ENCODE measurements at places on chromosomes 11 and 22. TPM values are rescaled to one million over a fixed set of nuclear protein-coding genes. Genes with fewer than 3 reads are reported as not detected.

The GAL gene
- polyA plus RNA-seq, result 81.8 TPM

The NAALADL1 gene
- 9.9 TPM for polyA plus RNA-seq

The ELF5 gene
- not detected for polyA plus RNA-seq

The PGM2L1 gene
- polyA plus RNA-seq, result 5.0 TPM

The SMTNL1 gene
- 0.13 TPM for polyA plus RNA-seq

The CASP5 gene
- polyA plus RNA-seq, result not detected

The UPK3A gene
- polyA plus RNA-seq, result 2.4 TPM

The BAIAP2L2 gene
- polyA plus RNA-seq, result 10.0 TPM

The TMA7B gene
- not detected for polyA plus RNA-seq

The FAM111B gene
- polyA plus RNA-seq, result 4.8 TPM

The XKR3 gene
- polyA plus RNA-seq, result not detected

The PLCB3 gene
- 47.2 TPM for polyA plus RNA-seq

The CYP2D6 gene
- 1.7 TPM for polyA plus RNA-seq

The CBLIF gene
- polyA plus RNA-seq, result not detected

The LMO1 gene
- polyA plus RNA-seq, result 0.30 TPM

The CARNS1 gene
- 0.82 TPM for polyA plus RNA-seq

The OR51A4 gene
- polyA plus RNA-seq, result not detected

The WNT7B gene
- polyA plus RNA-seq, result 0.24 TPM

The TMEM191C gene
- 3.4 TPM for polyA plus RNA-seq

The MMP11 gene
- 29.7 TPM for polyA plus RNA-seq

The OTOG gene
- 0.41 TPM for polyA plus RNA-seq

The CRYBA4 gene
- polyA plus RNA-seq, result 3.1 TPM

The LRRC10B gene
- polyA plus RNA-seq, result 1.1 TPM

The TRIM34 gene
- polyA plus RNA-seq, result 5.8 TPM

The SLN gene
- polyA plus RNA-seq, result not detected

The MIAT gene
- 27.6 TPM for polyA plus RNA-seq

Measured in H1 (cell line).